ENCODE measurements at places on chromosomes 12 and 14.

DNA sequence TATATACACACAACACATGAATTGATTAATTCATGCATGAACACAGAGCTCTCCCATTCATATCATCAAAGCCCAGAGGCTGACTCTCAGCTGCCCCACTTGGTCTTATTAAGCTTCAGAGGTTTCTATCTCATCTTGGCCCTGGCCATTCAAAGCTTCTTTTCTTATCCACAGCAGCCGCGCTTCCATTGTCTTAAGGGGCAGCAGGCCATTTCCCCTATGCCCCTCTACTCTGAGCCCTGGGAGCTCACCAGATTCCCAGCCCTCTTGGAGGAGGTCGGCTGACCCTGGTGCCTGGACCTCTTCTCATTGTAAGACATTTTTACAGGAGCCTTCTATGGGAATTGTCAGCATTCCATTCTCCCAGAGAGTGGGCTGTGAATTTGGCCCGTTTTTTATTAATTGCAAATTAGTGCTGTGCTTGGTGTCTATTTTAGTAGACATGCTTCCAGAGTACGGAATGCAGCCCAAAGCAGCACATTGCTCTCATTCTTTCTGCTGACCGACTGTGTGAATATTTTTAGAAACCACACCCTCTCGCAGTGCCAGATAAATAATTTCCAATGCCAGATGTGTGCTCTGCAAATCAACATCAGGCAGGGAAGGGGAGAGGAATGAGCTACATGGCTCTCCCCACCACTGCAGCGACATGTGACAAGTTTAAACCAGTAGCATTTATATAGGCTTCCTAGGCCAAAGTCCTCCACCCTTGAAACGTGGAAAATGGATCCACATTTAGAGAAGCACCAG is 58.5 kb downstream of the NUAK1 start:
- no peak for DNase-seq

DNA sequence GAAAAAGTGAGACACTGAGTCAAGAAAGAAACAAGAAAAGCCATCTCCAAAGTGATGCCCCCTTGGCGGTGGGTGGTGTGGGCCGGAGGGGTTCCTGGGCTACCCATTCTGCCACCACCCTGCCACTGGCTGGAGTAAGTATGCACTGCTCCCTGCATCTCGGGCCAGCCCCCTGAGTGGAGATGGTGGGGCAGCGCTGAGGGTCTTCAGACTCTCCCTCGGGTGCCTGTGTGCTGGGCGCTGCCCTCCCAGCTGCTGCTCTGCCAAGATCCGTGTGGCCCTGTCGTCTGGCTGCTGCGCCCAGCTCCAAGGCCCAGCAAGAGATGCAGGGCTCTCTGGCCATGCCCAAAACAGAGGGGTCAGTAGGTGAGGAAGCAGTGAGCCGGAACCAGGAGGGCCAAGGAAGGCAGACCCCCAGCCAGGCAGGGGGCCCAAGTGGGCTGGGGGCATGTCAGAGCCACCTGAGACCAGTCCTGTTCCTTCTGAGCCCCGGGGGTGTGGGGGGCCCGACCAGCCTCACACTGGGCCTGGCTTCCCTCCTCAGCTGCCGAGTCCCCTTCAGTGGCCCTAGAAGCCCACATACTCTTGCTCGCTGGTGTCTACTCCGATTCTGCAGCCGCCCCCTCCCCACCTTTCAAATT is 5.2 kb downstream of the GPR132 start:
- no peak for DNase-seq

GRCh38 chr14:68576031-68576430 is 216.8 kb downstream of the ZFP36L1 start:
- DNase-seq, result no peak

GRCh38 chr14:65318636-65319506 is 93.7 kb upstream of the FUT8 start:
- DNase-seq, result no peak

DNA sequence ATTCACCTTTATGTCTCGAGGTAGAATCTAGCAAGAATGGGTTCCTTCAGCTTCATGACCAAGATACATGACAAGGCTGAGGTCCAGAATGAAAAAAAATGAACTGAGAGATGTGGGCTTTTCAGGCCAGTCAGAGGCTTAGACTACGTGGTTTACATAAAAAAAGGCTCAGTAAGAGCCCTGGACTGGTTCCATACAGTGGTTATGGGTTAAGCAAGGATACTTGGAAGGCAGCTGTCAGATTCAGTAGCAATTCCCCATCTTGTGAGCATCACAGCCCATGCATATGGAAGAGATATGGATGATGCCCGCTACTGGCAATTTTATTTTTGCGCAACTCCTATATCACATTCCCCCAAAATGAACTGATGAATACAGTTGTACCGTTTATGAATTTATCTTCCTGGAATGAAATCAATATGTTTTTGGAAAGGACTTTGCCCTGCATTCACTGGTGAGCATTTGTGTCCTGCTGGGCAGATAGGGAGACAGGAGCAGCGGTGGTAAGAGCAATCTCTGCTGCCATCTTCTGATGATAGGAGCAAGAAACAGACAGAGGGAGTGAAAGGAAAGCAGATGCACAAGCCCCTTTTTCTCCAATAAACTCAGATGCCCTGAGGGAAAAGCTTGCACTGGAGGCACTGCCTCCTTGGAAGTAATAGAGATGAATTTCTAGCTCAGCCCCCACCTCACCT is 280.4 kb downstream of the GALC start:
- no peak for DNase-seq

DNA sequence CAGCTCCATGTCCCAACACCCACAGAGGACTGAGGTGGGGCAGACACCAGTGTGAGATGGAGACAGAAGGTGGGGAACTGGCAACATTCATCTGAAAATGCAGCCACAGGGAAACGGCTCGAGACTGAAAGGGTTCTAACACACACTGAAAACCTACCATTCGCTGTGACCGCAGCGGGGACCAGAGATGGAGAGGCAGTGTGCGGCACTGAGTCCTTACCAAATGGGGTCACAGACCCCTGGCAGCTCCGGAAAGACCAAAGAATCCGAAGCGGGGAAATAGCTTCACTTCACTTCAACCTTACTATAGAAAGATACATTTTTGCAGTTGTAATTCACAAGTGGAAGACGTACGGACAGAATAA is 9.6 kb downstream of the BAG5 start:
- DNase-seq, result no peak

- no peak for DNase-seq
Measured at GRCh38 chr12:94242901-94243300, 94.5 kb downstream of the PLXNC1 start.

GRCh38 chr12:65279369-65280112 is 1.1 kb downstream of the MSRB3 start:
- no peak for DNase-seq

DNA sequence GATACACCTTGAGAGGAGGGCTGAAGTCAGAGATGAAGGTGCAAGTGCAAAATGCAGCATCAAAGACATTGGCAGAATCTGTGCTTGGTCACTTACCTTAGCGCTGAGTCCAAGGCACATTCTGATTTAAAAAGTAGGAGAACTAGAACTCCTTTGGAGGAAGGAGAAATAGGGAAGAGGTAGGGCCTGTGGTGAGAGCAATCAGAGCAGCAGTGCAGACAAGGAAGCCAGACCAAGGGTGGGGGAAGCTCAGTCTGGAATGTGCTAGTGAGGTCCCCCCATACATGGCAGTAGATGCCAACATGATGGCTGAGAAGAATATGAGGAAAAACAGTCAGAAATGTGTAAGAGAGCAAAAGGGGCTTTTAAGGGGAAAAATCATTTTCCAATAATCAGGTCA is 206.5 kb downstream of the SSPN start:
- no peak for DNase-seq

DNA sequence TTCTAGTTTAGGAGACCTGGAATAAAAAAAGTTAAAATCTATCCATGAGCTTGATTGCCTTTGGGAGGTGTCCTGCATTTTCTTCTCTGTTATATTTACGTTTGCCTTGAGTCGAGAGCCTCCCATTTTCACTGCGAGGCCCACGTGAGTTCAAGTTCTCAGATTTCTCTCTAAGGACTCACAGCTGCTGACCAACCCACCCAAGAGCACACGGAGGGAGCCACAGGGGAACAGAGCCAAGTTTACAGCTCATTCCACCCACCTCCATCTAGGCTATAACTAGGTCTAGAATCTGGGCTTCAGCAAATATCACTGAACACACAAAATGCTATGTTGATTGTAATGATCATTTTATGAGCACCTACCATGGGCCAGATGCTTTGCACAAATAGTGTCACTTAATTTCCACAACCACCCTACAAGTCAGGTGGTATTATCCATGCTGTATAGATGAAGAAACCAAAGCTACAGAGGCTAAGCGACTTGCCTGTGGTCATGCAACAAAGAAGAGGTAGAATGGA is 16.7 kb downstream of the ALDH1L2 start:
- DNase-seq, result no peak

GRCh38 chr12:101181776-101182175 is 28.3 kb downstream of the SLC5A8 start:
- DNase-seq, result no peak

- DNase-seq, result no peak
Measured at GRCh38 chr12:102408487-102409297, 71.7 kb downstream of the IGF1 start.

DNA sequence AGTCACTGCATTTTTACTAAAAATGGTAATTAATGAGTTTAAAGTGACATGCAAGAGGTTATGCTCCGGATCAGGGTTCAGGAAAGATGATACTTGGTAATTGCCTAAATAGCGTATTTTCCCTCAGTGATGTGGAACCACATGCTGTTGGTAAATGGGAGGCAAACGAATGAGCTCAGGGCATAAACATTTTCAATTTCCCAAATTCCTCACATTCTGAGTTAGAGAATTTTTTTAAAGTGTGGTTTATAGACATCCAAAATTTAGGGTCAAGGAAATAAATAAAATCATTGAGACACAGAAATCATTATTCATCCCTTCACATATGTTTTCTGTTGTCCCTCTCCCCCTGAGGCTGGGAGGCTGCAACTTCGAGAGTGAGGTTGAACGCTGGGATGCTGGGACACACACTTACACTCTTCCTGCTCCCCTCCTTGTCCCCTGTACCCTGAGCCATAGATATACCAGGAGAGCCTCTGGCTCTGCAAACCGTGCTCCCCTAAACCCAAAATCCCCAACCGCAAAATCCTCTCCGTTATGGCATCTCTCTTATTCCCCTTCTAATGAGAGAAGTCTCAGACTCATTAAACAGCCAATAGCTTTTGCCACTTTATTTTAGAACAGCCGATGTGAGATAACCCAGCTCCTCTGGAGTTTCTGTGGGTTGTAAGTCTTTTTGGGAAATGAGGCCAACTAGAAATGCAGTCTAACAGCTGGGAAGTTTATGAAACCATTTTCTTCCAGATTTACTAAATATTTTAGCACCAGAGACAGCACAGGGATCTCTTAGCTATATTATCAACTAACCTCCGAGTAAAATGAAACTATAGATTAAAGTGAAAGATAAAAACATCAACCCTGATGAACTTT is 21.4 kb upstream of the ADGRD1 start:
- DNase-seq, result no peak

GRCh38 chr14:24988760-24989159 is 61.2 kb downstream of the STXBP6 start:
- DNase-seq, result no peak

GRCh38 chr14:96754162-96754844 is 42.9 kb upstream of the VRK1 start:
- DNase-seq, result no peak

DNA sequence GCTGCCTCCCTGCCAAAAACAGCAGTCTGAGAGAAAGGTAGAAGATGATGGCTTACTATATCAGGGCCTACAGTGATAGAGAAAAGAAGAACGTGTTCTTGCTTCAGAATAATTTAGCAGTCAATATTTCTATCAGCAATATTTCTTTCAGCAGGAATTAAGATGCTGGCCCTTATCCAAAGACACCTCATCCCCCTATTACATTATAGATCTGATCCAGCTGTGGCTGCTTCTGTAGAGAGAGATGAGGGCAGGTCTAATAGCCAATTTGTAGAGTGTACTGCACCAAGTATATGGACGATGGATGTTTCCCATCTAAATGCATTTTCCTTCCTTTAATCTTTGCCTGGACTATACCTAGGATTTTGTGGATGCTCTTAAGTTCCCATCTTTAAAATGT is 451.7 kb downstream of the NPAS3 start:
- DNase-seq, result no peak

GRCh38 chr14:79411403-79412174 is 799.7 kb downstream of the DIO2 start:
- DNase-seq, result no peak
